ENCODE measurements at places on chromosomes 13 and 19.

DNA sequence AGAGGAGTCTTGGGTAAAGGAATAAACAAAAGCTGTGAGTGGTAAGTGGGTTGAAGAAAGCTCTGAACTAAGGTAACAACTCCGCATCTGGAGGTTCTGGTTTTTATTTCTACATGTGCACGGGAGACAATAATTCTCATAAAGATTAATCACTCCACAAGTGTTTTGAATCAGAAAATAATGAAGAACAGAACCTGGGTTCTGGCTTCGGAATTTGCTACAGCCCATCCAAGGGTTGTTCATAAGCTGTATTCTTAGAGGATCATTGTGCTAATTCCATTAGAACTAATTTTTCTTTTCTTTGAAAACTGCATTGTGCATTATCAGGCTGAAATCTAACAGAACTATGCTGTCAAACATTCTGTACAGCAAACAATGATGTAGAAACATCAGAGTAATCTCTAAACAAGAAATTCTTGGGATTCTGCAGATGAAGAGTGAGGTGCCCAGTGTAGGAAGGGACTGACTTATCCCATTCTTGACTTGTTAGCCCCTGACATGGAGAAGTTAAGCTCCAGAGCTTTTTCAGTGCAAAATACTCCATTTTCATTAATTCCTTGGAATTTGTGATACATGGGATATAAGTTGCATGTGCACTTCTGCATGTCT is 368.2 kb downstream of the COG6 start:
- DNase-seq, result no peak

- DNase-seq, result no peak
These were observed 148.4 kb downstream of the KLF12 start for GRCh38 chr13:73985783-73986182.

DNA sequence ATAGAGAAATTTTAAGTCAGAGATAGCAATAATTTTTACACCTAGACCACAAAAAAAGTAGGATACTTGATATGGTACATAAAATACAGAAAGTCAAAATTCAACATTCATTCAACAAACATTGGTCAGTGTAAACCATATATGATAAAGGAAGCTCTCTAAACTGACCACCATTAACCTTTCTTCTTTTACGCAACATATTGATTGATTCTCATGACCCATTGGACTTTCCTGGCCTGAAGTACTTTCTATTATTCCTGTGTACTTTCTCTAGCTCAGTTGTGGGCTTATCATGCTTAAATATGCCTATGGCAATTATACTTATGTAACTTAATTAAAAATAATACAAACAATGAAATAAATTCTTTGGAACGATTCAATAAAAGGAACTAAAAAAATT is 10.7 kb downstream of the PIBF1 start:
- DNase-seq, result no peak

DNA sequence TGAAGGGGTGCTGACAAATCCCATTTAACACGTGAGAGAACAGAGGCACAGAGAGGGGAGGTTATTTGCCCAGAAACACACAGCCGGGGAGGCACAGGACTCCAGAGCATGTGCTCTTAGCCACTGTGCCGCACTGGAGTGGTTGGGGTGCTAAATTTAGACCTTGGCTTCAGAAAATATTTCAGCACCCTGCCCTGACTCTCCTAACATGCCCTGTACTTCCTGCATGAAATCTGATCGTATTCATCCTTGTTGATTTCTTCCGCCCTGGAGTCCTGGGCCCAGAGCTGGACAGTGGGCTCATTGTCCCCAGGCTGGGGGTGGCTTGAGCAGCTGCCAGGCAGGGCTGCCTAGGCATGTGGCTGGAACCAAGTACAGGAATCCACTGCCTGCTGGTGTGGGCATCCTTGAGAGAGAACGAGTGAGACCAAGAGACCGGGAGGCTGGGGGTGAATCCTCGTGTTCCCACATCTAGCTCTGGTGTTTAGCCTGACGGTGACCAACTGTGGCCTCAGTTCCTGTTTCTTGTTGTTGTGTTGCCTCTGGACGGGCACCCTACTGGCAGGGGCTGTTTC is 5.3 kb downstream of the SLC27A1 start:
- no peak for DNase-seq

DNA sequence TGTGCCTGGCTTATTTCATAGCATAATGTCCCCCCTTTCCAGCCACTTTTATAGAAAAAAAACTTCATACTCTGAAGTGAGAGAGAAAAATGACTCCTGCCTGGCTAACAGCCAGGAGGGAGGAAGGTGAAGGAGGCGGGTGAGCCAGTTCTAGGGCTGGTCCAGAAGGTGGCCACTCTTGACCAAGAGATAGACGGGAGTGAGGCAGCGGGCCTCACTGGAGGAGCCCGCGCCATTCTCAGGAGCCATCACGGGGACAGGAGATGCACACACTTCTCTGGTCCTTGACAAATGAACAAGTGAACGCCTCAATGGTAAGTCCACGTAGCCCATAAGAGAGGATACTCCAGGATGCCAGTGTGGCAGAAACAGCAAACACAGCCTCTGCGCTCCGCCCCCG is 231.4 kb downstream of the UQCRFS1 start:
- no peak for DNase-seq

- no peak for DNase-seq
These were observed at the start of gene PABPC3 for GRCh38 chr13:25095851-25096453. PABPC3 (plus strand) TSS chr13:25096136; CDS start chr13:25096199, 63 bp downstream.

DNA sequence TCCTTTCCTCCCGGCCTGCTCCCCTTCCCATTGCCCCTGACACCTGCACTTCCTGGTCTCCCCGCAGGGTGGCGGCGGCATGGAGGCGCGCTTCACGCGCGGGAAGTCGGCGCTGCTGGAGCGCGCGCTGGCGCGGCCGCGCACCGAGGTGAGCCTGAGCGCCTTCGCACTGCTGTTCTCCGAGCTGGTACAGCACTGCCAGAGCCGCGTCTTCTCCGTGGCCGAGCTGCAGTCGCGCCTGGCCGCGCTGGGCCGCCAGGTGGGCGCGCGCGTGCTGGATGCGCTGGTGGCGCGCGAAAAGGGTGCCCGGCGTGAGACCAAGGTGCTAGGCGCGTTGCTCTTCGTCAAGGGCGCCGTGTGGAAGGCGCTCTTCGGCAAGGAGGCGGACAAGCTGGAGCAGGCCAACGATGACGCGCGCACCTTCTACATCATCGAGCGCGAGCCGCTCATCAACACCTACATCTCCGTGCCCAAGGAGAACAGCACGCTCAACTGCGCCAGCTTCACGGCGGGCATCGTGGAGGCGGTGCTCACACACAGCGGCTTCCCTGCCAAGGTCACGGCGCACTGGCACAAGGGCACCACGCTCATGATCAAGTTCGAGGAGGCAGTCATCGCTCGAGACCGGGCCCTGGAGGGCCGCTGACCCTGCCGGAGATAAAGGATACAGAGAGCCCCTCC is 1.7 kb downstream of the TRAPPC5 start:
- no peak for DNase-seq

GRCh38 chr19:48296963-48297734 is 27.3 kb downstream of the ZNF114 start:
- DNase-seq, result no peak

DNA sequence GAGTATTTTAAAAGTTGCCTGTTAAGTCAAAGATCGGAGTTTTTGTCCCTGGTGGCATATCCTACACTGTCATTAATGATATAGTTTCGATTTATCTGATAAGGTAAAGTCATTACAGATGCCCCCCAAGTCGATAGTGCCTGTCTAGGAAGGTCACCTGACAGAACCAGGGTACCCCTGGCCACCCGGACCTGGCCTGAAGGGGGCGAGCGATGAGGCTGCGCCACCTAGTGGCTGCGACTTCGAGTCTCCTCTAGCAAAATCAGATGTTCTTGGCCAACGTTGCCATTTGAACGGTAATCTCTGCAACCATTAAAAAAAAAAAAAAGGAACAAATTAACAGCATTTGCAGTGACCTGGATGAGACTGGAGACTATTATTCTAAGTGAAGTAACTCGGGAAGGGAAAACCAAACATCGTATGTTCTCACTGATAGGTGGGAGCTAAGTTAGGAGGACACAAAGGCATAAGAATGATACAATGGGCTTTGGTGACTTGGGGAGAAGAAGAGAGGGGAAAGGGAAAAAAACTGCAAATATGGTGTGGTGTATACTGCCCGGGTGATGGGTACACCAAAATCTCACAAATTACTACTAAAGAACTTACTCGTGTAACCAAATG is 565.1 kb downstream of the LIG4 start:
- DNase-seq, result peak; percentile 50

GRCh38 chr19:50565984-50566903 is 2.0 kb downstream of the LRRC4B start:
- peak; percentile 54 for DNase-seq

DNA sequence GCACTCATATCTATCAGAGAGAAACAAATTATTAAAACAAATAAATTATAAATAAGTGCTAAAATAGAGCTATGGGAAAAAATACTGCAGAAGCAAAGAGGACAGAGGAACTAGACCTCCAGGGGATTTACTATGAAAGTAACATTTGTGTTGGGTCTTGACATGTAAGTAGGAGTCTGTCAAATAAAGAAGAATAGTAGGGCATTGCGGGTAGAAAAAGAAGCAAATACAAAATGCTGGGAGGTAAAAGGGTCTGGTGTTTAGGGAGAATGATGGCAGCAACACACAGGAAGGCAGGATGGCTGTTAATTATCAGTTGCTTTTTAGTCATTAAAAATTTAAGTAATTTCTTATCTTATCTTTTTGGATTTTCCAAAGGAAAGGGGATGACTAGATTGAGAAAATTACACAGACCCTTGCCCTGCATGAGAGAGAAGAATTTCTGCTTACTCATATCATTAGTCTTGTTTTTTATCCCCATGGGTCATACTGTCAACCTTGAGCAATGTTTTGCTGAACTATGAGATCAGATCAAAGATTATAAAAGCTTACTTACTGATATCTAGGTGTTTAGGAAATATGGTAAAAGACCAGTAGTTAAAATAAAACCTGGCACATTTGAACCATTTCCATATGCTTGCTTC is 472.7 kb downstream of the DIAPH3 start:
- DNase-seq, result no peak

DNA sequence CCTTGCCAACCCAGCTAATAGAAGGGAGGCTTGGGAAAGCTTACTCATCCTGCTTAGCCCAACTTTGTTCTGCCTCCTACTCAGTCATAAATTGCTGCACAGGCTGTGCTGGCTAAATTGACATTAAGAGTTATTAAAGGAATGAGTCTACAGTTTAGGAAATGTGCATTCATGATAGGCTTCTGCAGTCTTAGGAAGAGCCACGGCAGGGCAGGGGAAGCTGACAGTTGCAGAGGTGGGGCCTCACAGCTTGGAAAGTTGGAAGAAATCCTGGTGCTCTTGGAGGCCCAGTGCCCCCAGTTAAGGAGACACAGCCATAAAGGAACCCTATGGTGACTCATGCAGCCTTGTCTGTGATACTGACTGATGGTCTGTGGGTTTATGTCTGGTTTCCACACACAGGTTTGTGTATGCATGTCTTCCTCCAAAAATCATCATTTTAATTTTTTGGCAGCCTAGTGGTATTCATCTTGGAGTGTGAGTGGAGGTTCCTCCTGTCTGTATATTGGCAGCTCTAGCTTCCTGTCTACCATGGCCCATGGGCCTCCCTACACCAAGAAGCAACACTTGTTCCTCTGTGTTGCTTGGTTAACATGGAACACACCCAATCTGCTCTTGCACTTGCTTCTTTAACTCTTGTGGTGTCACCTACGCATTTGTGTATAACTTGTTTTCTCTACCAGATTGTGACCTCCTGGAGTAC is 135.0 kb upstream of the KL start:
- no peak for DNase-seq

DNA sequence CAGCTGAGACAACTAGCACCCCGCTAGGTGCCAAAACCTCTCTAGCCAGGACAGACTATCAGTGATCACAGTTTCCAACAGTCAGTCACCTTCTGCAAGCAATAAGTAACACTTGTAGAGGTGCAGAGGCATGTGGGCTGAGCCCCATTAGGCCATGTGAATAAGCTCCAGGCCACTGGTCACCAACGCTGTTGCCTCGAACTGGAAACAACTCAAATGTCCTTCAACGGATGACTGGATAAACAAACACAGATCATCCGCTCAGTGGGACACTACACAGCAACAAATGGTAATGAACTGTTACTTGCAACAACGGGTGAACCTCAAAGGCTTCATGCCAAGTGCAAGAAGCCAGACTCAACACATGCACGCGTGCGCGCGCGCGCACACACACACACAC is 27.5 kb upstream of the TMEM160 start:
- no peak for DNase-seq

DNA sequence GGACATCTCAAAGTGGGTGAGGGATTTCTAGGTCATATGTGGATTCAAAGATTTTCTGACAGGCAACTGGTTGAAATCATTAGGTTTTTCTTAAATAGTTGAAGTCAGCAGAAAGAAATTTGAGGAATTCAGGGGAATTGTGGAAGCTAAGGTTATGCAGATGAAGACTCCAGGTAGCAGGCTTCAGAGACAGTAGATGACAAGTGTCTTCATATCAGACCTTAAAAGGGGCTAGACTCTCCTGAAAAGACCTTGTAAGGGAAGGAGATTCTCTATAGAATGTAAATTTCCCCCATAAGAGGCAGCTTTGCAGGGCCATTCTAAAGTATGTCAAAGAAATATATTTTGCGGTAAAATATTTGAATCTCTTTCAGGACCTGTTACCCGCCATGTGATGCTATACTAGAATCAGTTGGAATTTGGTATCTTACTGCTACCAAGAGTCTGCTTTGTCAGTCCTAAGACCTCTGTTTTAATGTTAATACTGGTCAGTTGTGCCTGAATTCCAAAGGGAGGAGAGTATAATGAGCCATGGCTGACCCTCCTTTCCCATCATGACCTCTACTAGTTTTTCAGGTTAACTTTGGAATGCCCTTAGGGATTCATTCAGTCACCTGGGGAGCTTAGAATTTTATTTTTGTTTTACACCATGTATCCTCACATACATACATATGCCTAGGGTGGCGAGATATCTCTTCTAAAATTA is 1115.5 kb upstream of the SLC10A2 start:
- DNase-seq, result no peak

GRCh38 chr19:50415661-50416033 is 3.1 kb upstream of the SPIB start:
- DNase-seq, result no peak

DNA sequence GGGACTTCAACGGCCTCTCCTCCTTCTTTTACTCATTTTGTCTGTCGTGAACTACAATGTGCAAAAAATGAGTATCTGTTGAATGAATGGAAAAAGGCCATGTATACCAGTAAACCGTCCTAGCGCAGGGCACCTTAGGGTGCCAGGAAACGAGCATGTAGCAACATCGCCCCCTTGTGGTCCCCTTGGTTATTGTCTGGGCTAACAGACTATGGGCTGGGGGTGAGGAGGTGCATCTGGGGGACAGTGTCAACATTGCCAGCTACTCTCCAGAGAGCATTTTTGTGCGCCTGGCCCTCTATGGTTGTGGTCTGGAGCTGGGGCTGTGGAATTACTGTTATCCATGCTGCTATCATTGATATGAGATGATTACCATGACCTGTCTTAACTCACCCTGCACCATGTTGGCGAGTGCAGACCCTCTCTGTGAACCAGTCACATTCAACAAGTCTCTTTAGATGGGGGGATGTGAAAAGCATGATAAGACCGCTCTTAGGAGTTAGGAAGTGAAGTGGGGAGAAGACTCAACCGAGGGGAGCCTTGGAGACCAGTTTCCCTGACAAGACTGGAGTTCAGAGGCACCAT is 22.8 kb upstream of the SIGLEC11 start:
- DNase-seq, result peak; percentile 49

GRCh38 chr19:35609851-35610353 is 2.6 kb upstream of the HAUS5 start:
- no peak for DNase-seq

GRCh38 chr13:77554069-77554468 is 18.6 kb downstream of the SCEL start:
- DNase-seq, result no peak

All from kidney capillary endothelial cell (primary cell).